Transverse colon (tissue), 4 donors: ENCODE measurements at places on chromosomes 3 and 15. TPM values are rescaled to one million over a fixed set of nuclear protein-coding genes. Genes with fewer than 3 reads are reported as not detected.

ATOSA gene
- 93.4 TPM for total RNA-seq

DNA sequence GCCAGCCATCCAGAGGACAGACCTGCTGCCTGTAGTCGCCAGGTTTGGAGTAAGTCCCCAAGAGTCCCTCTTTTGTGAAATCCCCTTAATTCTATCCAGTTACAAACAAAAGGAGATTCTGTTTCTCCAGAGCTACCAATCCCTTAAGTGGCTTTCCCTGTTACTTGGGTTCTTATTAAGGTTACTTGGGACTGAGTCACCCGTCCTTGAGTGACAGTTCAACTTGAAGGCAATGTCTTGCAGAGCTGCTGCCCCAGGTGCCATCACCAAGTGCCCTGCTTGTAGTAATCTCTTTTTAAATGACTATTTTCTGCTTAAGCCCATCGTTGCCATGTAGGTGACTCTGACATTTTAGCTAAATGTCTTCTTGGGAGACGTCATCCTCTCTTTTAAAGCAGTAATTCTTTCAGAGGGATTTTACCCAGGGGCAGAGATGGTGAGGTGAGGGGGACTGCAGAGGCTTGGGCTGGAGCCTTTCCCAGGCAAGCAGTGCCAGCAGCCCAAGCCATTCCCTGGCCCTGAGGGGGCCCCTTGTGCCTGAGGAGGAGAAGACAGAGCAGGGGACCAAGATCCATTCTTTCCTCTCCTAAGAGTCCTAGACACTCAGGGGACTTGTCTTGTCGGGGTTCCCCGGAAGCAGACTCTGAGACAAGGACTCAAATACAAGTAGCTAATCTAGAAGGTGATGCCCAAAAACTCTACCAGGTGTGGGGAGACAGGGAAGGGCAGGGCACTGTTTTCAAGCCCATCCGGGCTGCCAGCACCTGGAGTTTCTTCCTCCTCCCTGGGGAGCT, 253.7 kb downstream of the PLCL2 start:
- DNase-seq, result no peak

CD276 gene
- 26.8 TPM for total RNA-seq

DNA sequence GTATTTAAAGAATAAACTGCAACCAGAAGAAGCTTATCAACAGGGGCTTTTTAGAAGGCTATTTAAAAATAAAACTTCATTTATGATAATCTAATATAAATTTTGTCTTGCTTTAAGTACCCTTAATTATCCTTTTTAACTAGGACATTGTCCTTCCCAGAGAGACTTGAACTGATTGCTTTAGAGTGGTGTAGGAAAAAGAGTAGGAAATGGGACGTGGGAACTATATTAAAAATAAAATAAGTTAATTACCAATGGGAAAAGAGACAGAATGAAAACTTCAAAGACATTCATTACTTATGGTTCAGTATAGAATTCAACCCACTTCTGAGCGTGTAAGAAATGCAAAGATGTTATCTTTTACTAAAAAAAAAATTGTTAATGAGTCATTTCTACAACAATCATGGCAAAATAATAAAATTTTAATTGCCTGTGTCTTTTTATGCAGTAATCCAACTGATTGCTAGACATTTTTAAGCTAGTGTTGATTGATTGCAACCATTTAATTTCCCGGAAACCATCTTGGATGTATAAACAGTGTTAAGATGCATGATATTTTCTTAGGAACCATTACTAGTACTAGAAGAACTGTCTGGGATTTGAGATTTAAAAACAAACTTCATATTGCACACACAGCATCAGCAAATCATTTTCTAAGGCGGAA, 298.8 kb upstream of the UMPS start:
- no peak for DNase-seq

- no peak for DNase-seq
Observed at GRCh38 chr3:60622349-60622748, 628.9 kb downstream of the FHIT start.

KCNMB3 gene
- total RNA-seq, result 6.8 TPM

GRCh38 chr3:66427951-66428474, 72.8 kb downstream of the LRIG1 start:
- DNase-seq, result no peak

P2RY13 gene
- 0.41 TPM for total RNA-seq

- DNase-seq, result no peak
Observed at GRCh38 chr3:193236599-193236998, 4.4 kb upstream of the PLAAT1 start.

PPP2R3A gene
- total RNA-seq, result 41.0 TPM

DNA sequence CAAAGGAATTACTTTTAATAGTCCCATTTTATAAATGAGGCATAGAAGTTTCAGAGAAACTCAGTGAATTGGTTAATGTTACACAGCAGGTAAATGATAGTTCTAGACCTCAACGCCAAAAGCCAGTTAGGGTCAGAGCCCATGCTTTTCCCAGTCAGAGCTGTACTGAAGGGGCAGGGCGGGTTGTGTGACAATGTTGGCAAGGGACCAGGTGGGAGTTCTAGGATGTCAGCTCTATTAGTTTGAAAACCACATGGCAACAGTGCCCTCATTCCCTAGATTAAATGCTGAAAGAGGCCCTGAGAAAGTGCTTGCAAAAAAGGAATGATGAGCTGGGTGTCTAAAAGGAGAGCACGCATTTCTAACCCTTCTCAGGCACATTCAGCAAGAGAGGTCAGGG, 65.4 kb upstream of the EPHB1 start:
- no peak for DNase-seq

- no peak for DNase-seq
Observed at GRCh38 chr3:78645628-78646310, 1122.0 kb downstream of the ROBO1 start.

GRCh38 chr15:51814606-51815005, 14.8 kb upstream of the TMOD3 start:
- no peak for DNase-seq

DNA sequence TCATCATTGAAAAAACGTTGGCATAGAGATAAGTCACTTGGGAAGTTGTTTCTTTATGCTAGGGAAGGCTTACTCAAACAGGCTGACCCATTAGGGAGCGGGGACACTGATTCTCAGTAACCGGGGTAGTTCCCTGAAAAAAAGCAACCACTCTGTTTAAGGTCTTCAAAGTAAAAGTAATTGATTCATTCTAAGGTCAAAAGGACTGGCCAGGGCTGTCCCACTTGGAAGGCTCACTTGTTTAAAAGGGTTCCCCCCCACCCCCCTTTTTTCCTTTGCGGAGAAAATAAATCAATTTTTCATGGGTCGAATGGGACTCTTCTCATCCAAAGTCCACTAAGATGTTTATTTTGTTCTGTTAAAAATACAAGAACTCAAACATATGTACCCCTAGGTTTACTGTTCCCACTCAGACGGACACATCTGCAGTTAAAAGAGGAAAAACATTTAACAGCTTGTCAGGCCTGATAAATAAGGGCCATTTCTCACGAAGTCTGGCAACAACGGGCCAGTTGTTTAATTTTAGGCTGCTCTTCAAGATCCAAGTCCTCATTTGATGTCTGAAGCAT, 53.0 kb downstream of the ARHGEF3 start:
- no peak for DNase-seq

DNA sequence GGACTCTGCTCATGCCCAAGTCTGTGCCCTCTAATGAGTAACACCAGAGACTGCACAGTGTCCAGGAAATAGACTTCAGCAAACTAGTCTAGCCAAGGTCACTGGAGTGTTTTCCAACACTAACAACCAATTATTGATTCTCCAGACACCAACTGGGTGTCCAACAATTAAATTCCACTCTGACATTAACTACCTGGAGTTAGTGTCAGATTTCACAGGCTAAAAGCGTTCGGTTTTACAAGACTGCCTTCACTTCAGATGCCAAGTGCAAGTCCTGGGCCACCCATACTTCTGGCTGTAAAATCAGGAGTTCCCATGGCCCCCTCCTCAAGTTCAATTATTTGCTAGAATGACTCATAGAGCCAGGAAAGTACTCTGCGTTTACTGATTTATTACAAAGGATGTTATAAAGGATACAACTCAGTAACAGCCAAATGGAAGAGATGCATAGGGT, 20.8 kb upstream of the CFAP161 start:
- no peak for DNase-seq

- DNase-seq, result no peak
Observed at GRCh38 chr15:38335116-38335515, 82.5 kb downstream of the SPRED1 start.

GRCh38 chr3:107643038-107643883, 120.5 kb downstream of the BBX start:
- no peak for DNase-seq

EOMES gene
- not detected for total RNA-seq

DNA sequence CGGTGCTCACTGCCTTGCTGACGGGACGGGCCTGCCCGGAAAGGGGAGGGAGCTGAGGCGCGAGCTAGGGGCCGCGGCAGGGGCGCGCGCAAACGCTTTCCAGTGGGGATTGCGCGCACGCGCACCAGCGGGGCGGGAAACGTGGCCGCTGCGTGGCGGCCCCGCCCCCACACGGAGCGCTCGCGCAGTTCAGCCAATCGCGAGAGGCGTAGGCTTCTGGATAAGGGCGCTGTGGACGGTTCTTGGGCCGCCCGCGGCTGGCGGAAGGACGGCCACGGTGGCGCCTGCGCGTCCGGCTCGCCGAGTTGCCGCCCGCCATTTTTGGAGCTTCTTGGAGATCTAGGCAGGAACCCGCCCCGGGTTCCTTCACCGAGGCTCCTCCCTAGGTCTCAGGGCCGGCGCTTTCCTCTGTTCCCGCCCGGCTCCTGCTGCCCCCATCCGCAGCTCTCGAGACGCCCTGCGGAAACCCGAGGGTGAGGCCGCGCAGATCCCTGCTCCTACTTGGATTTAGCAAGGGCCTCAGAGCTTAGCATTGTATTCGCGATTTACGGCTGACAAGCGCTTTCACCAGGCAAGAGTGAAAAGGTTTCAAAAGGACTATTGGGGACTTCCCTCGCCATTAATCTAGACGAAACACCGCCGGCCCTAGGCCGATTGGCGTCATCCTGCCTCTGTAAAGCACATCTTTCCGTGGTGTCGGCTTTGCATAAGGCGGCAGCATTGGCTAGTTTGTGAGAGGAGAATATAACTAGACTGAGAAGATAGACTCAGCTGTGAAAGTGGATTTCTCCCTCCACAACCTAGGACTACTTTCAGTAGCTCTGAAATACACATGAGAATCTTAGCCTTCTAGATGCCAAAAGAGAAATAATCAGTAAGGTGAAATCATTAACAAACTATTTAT, 496 bp upstream of the STAG1 start:
- DNase-seq, result peak; percentile 99

DNA sequence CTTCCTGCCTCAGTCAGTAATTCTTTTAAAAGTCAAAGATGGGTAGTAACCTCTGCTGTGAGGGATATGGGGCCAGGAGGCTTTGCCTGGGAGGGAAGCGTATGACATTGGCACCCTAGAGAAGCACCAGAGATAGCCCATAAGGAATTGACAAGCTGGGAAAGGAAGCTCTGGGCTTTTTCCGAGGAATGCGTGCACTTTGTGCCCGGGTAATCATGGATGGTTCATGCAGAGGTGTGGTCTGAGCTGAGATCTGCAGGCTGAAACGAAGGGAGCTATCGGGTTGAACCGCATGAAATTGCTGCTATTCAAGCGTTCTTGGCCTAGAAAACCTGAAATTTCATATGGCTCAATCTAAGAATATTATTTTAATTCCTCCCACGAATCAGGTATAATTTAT, 127.7 kb upstream of the TLE3 start:
- no peak for DNase-seq

DNA sequence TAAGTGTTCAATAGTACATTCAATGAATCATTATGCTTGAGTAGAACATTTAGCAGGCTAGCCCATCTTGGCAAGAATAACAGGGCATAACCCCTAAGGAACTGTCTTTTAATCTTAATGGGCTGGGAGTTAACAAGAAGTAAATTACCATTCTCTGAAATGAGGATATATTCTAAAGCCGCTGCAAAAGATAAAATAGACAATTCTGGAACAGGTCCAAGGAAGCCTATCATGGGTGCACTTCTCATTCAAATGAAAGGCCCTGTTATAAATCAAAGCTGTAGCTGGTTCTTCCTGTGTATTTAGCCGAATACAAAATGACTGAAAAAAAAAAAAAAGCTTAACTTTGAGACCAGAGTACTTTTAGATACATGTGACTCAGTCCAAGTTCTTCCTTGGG, 15.6 kb downstream of the MTHFS start:
- DNase-seq, result no peak

ALDH1A2 gene
- 0.68 TPM for total RNA-seq

FHIT gene
- 18.1 TPM for total RNA-seq
